ENCODE measurements at places on chromosomes 2 and 18. TPM values are rescaled to one million over a fixed set of nuclear protein-coding genes. Genes with fewer than 3 reads are reported as not detected.

DNA sequence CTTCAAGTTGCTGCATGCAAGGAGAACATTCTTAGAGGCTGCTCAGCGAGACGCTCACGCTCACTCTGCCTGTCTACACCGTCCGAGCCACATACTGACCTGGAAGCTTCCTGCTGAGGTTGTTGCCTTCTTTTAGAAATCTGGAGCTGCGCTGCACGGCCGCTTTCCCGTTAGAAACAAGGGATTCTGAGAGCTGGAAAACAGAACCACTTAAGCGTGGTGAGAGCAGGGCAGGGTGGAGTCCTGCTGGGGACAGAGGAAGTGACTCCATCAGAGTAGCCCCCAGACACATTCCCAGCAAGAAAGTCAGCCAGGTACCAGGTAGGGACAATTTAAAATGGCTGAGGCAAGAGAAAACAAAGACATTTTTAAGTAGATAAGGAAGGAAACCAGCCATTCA, 135.2 kb downstream of the LAMA1 start:
- DNase-seq: no peak

DNA sequence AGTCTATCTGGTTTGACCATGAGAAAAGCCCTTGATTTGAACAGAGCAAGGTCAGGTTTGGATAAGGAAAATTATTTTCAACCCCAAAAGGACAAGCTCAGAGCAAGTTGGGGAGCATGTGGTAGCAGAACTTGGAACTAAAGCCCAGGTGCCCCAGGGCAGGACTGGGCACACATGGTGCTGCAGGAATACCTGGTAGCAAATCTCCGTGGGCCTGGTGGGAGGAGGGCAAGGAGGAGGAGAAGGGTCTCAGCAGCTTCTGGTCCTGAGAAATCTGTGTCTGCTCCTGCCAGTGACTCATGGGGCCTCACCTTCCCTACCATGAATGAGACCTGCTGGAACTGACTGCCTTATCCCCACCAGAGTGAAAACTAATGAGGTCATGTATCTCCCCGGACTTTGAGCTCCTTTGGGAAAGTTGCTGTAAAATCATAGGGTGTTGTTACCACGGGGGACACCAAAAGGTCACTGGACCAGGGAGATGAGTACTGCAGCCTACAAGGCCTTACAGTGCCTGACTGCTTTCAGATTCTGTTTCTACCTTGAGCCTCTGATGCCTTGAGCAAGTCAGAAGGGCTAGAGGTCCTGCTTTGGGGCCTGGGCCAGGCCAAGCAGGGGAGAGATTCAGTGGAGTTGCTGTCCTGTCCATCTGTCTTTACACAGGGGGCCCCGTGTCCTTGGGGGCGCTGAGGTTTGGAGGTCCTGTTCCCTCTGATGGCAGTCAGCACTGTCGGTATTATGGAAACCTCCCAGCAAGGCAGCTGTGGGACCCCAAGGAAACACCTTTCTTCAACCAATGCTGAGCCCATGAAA, 304.0 kb downstream of the MYCN start:
- no peak for DNase-seq

- DNase-seq: no peak
Measured at GRCh38 chr2:230557065-230557464, 141.1 kb downstream of the SP100 start.

DNA sequence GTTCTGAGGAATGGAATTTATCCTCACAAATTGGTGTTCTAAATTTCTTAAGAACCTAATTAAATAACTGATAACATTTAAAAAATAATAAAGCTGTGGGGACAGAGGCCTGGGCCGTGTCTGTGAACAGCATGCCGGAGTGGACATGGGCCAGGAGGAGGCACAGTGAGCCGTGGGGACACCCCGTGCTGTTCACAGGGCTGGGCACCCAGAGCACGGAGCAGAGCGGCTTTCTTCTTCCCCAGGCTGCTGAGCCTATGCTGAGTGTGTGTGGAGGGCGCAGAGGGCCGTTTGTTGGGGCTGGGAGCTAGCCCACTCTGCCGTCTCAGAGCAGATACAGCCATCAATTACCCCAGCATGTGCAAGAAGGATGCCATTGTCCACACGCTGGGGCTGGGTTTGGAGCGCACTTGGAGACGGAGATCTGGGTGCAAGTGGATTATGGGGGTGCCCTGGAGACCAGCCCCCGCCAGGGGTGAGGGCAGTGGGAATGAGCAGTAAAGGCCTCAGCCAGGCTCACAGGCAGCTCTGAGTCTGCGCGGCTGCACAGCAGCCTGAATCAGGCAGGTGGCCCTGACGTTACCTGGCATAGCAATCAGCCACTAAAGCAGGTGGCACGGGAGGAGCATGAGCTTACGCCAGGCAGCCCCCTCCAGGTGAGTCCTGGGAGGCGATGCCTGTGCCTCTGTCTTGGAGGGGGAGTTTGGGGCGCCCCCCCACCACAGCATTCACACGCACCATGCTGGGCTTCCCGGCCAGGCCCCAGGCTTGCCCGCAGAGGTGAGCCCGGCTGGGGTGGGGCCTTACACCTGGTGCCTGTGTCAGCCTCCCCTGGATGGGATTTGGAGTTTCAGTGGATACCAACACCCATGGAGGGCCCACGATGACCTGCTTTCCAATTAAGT, 52.1 kb upstream of the SLC66A3 start:
- no peak for DNase-seq

GRCh38 chr18:10923141-10923540, 226.2 kb downstream of the PIEZO2 start:
- no peak for DNase-seq

DNA sequence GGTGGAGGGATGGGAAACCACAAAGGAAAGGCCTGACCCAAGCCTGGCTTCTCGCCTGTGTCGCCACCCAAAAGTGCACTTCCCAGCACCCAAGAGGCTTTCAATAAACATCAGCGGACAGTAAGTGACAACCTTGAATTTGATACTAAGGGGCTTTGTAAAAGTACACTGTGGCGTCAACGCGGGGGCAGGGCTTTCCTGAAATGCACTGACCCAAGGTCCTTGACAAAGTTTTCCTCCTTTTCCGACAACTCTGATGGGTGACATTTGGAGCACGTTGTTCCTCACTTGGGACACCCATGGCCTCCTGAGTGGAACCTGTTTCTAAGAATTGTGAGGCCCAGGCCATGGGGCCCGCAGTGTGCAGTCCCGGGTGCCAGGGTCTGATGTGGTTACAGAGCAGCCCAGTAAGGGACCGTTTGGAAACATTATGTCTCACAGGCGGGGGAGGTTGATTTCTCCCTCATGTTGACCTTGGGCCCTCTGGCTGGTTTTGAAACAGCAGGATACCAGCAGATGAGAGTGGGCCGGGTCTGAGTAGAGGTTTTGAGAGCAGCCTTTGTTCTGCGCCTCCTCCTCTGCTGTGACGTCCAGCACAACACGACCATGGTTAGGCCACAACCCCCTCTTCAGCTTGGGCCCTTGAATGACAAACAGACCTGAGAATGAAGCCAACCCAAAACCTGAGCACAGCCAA, 2.8 kb upstream of the ZBTB14 start:
- no peak for DNase-seq

DNA sequence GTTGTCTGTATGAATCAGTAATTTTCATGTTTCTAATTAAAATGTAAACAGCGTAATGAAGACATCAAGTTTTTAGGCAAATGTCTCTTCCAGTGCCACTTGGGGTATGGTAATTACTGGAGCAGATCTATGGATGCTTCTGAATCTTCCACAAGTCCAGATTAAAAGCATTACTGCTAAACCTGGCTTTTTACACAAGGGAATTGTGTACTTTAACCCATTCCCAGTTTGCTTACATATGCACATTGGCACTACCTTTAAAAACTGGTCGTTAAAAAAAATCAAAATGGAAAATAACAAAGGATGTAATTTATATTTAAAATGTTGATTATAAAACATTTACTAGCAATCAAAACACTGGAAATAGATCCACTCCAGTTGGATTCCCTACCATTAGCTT, 19.7 kb downstream of the FIGN start:
- no peak for DNase-seq

DNA sequence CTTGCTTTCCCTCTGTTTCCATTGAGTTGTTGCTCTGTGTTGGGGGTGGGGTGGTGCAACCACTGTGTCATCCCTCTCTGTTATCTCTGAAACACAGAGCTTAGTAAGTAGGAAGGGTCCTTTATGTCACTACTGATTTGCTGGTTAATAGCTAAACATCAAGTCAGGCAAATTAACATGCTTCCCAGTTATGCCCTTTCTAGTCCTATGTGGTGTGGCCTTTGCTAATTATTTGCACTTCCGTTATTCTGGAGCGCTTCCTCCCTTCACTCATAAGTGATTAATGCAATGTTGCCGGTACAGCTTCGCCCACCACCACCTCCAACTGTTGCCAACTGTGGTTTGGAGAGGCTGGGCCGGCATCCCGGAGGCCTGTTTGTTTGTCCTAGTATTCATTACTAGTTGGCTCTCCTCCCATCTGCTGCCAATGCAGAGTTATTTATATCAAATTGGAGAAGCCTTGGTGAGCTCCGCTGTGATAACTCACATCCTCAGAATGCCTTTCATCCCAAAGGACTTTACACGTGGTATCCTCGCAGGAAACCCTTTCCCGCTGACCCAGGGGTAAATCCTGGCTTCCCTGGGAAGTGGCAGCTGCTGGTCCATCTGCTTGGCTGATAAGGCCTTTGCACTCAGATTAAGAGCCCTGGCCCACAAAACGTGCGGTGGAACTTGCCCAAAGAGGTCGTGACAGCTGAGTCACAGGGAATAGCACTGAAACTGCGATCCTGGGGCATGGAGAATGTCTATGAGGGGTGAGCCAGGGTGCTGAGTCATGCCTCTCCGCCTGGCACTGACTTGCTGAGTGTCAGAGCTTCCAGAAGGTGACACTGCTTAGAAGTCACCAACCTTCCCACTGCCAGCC, 72.0 kb upstream of the ZCCHC2 start:
- DNase-seq: peak; percentile 64

DNA sequence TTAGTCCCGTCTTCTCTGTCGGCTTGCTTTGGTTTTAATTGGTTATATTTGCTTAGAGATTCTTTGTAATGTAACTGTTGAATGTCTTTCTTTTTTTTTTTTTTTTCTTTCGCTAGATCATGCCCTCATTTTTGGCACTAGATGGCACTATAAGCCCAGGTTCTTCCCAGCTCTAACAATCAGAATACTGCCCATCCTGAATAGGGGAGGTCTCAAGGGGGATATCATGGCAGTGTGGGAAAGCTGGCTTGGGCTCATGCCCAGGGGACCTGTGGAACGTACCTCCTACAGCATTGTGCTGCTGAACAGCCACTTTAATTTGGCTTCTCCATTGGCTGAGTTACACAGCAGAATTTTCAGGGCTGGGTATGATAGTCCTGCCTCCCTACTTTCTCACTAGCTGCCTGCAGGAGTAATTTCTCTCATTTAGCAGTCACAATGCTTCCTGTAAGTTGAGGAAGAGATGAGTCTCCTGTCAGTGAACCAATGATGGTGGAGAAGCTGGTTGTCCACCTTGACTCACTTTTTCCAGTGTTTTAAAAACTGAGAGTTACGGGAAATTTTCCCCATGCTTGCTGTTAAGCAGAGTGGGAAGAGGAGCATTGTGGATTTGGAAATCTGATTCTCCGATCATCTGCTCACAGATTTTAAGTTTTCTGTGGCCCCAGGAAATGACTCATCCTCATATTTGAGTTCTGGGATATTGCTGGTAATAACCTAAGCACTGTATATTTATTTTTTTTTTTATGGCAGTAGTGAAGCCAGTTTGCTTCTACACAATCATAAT, 47.2 kb downstream of the RAD51AP2 start:
- DNase-seq: peak; percentile 3

DNA sequence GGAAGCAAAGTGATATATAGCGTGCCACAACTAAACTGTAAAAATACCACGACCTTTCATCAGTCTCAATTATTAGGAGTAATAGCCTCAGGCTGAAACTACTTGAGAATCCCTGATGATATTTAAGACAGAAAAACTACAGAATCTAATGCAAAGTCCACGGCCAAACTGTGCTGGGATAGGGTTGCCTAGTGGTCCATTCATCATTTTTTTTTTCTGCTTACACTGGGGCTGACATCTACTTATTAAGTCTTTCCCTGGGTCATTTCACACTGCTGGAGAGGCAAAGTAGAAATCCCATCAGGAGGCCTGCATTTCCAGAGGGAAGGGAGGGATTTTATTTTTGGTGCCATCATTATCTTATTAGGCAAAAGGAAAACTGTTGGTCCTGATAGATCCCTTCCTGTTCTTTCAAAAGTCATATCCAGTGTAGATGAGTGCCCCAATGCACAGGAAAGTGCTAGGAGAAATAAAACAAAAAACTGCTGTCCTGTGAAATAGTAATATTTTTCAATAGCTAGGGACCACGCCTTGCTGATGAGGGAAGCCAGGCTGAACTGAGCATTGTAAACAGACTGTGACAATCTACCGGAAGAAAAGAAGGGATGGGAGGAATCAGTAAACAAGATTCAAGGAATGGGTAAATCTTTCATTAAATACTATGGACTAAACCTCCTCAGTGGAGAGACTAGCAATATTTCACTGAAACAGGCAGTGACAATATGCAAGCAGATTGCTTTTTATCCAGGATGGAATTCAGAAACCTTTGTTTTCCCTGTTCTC, 644.3 kb downstream of the IRS1 start:
- no peak for DNase-seq

DNA sequence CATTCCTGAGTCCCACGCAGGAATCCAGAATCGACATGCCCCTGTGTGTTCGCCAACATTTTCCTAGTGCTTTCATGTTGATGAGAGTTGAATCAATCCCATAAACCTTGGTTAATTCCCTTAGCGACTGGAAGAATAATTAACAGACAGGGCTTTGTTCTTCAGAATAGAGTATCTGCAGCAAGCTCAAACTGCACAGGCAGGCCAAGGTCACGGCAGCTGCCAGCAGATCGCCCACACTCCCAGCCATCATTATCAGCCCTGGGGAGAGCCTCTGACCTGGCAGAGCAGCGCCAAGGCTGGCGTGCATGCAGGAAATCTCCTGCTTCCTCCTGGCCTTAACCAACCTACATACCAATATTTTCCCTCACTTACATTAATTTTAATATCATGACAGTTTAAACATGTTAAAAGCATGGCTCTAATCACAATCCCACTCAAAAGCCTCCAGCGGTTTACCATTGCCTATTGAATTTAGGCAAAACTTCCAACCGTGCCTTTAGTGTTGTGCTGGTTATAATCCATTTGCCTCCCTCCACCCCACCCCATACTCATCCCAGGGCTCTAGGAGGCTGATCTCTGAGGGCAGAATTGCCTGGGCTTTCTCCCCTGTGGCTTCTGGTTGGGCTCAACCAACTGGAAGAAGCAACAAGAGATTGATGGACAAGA, 46.8 kb upstream of the NCK2 start:
- peak; percentile 43 for DNase-seq

- DNase-seq: no peak
Measured at GRCh38 chr2:148963461-148963860, 75.0 kb upstream of the LYPD6B start.

- no peak for DNase-seq
Measured at GRCh38 chr2:99987160-99987559, 155.2 kb downstream of the AFF3 start.

The CMPK2 gene
- 2.9 TPM for total RNA-seq

The ANKRD30B gene
- 0.18 TPM for total RNA-seq

The ANKRD30BL gene
- not detected for total RNA-seq

The CDK15 gene
- total RNA-seq: not detected

The GPR45 gene
- not detected for total RNA-seq

The PER2 gene
- total RNA-seq: 57.7 TPM

The ASPRV1 gene
- total RNA-seq: 2.0 TPM

The MC4R gene
- total RNA-seq: not detected

The BOLL gene
- total RNA-seq: not detected

The ITPRIPL1 gene
- total RNA-seq: not detected

The DCDC2C gene
- not detected for total RNA-seq

Measured in stomach (tissue), 19 donors.